ENCODE measurements at places on chromosomes 6 and 20.

GRCh38 chr6:3620389-3620788 is 131.1 kb downstream of the PXDC1 start:
- no peak for DNase-seq

DNA sequence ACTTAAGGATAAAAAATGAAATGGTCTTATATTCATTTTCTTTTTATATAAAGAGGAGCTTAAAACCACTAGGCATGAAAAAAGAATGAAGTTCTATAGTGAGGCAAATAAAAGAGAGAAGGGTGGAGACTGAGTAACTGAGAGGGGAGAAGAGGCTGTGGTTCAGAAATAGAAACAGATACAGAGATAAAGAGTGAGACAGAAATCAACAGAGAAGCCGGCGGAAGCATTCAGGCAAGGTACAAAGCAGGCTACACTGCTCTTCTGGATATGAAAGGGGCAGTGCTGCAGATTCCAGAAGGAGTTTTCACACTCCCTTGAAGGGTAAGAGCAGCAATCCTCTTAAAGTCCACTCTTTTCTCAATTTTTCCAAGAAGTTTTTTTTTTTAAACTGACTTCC is 29.9 kb downstream of the NFATC2 start:
- no peak for DNase-seq

GRCh38 chr6:127515234-127515793 is 3.8 kb downstream of the MTCL3 start:
- DNase-seq, result no peak

- peak; percentile 51 for DNase-seq
Measured at GRCh38 chr6:31122791-31123706, 2.8 kb upstream of the CDSN start.

GRCh38 chr6:168793649-168794048 is 352.7 kb downstream of the SMOC2 start:
- DNase-seq, result no peak

GRCh38 chr6:31321005-31321707 is 35.8 kb downstream of the HLA-B start:
- DNase-seq, result no peak

GRCh38 chr6:148709577-148709976 is 37.3 kb upstream of the UST start:
- no peak for DNase-seq

- no peak for DNase-seq
Measured at GRCh38 chr6:7911345-7911725, 747 bp upstream of the TXNDC5 start.

DNA sequence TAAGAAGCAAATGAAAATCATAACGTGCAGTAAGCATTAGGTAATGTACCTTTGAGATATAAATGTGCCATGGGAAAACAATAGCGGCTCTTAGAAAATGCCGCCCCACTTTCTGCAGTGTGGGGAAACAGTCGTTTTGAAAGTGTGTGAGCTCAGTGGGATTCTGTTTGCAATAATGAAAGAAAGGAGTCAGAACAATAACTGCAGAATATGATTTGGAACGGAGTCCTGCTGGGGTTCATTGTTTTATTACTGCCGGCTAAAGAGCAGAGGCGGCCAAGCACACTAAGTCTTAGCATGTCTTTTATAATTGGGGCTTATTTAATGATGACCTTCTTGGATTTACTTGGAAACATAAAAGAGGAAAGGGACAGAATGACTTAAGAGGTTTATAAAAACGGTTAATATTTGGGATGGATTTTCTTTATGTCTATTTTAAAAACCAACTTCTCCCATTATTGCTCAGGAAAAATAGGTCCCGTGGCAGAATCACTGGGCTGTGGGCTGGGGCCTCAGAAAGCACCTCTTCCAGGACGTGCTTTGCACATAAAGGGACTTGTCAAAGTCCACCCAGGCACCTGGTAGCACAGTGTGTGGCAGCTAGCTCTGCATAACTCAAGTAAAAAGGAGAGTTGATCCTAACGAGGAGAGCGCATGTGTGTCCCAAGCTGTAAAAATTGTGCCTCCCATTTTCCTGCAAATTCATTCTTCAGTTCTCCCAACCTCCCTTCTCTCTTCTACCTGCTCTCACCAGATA is 44.0 kb upstream of the SLC22A16 start:
- DNase-seq, result no peak

- DNase-seq, result no peak
Measured at GRCh38 chr6:170464080-170464479, 89.0 kb downstream of the PSMB1 start.

- DNase-seq, result no peak
Measured at GRCh38 chr6:92380803-92381601, 1038.4 kb downstream of the EPHA7 start.

DNA sequence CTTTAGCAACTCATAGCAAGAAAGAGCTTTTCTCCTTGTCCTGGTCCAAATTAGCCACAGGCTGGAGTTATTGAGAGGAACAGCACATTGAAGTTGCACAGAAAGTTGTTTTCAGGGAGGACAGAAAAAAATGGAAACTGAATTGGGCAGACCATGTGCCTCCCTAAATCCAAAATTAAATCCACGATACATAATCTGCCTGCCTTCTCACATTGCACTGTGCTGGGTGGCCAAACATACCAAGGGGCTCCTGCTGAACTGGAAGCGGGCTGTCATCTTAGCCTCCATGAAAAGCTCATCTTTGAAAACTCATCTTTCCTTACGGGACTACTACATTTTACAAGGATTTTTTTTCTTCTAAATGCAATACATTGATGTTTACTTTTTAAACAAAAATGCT is 59.9 kb downstream of the TNFAIP3 start:
- DNase-seq, result no peak

- DNase-seq, result no peak
Measured at GRCh38 chr6:150766201-150766997, 99.1 kb upstream of the MTHFD1L start.

DNA sequence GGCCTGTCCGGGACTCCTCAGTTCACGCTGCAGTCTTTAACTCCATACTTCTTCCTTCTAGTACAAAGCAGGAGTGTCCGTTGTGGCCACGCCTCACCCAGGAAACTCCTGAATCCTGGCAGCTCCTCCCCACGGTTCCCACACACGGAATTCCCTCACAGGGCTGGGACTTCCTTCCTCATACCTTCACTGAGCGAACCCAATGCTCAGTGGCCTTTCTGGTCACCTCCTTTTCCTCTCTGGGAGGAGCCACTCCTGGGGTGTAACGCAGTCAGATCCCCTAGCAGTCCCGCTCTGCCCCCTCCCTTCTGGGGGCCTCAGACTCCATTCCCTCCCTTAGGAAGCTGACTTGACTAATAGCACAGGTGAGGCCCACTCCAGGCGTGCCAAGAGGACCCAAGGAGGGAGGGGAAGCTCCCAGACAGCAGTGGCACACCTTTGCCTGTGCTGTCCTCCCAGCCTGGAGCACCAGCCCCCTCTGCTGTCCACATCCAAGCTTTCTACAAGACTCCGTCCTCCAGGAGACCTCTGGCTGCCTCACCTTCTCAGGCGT is at the start of gene SLC52A3:
Gene SLC52A3 (minus strand): TSS at position 75 of the 553 bp plus-strand sequence. CDS start 2,726 bp downstream, outside the sequence.
- no peak for DNase-seq

DNA sequence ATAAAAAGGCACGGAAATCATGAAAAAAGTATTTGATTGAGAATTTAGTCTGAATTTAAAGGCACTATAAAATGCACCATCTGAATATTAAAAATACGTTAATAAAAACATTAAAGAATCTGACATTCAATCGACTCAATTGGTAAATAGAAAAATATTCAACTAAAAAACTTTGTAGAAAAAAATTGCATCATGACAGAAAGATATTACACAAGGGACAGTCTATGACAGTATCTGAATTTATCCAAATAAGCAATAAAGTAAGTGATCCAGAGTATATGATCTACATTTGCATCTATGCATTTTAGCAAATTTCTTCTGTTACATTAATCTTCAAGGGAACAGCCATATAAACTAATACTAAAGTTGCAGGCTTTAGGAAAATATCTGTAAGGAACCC is 9.4 kb downstream of the FRK start:
- no peak for DNase-seq

DNA sequence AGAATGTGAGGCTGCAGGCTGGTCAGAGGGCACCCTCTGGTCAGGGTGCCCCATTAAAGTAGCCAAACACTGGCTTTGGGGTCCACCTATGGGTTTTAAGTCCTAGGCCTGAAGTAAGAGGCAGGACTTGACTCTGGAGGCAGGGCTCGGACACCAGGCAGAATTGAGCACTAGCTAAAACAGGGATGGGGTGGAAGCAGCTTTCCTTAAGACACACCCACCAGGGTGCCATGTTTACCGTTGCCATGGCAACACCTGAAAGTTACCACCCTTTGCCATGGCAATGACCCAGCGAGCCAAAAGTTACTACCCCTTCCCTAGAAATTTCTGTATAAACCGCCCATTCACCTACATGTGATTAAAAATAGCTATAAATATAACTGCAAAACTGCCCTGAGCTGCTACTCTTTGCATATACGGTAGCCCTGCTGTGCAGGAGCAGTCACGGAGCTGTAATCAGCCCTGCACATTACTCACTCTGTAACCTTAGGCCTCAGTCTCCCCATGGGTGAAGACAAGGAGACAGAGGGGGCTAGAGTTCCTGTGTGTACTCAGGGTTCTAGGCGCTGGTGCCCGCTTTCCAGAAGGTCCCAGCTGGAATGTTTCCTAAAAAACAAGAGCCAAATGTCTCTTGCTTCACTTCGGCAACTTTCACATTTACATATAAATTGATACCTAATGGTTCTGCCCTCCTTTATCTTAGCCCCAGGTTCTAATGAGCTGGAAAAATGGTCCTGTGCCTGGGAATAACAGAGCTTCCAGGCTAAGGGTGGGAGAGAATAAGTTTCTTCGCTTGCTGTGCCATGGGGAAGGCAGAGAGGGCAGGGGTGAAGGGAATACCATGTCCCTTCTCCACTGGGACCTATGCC is 27.2 kb upstream of the SRSF6 start:
- DNase-seq, result no peak

All from tibial nerve (tissue), 4 donors.